ENCODE measurements at places on chromosomes 2 and 18.

GRCh38 chr2:133843551-133843950 is 275.3 kb upstream of the NCKAP5 start:
- no peak for DNase-seq

GRCh38 chr2:24307961-24308360 is 52.4 kb downstream of the ITSN2 start:
- DNase-seq: no peak

GRCh38 chr2:224395620-224396390 is 6.1 kb downstream of the FAM124B start:
- no peak for DNase-seq

DNA sequence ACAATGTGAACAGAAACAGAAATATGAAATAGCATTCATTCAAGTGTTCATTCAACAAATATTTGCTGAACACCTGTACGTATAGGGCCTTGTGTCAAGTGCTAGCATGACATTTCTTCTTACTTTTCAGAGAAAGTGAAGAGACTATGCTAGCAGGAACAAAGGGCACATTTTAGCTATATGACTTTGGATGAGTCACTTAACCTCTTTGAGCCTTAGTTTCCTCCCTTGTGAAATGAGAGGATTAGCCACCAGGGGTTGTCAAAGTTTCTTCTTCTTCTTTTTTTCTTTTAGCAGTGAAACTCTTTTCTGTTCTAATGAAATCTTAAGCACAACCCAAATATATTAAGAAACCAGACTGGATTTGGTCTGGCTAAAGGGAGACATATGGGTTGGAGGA is 53.1 kb downstream of the FIGN start:
- DNase-seq: no peak

GRCh38 chr2:232479341-232480200 is 8.1 kb downstream of the ECEL1 start:
- DNase-seq: no peak

Data from breast epithelium (tissue), 4 donors.